NCI-H524 (cell line): ENCODE measurements at places on chromosomes 4 and X.

GRCh38 chr4:156999175-156999517, 27.5 kb upstream of the PDGFC start:
- DNase-seq = no peak

DNA sequence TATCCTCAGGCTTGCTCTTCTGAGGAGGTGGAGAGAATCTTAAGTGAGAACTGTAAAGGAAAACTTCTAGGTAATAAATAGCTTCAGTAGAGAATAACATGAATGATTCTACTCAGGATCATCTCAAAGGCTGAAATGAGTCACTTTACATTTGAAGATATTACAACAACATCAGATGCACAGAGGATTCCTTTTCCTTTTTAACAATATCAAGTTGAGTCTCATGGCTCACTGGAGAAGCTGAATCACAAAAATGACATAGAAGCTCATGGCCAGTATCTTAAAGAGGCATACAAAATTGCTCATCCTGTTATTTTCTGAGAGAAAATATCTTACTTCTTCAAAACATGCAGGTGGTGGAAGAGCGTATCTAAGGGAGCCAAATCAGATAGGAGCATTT, 72.5 kb upstream of the EMCN start:
- no peak for DNase-seq

DNA sequence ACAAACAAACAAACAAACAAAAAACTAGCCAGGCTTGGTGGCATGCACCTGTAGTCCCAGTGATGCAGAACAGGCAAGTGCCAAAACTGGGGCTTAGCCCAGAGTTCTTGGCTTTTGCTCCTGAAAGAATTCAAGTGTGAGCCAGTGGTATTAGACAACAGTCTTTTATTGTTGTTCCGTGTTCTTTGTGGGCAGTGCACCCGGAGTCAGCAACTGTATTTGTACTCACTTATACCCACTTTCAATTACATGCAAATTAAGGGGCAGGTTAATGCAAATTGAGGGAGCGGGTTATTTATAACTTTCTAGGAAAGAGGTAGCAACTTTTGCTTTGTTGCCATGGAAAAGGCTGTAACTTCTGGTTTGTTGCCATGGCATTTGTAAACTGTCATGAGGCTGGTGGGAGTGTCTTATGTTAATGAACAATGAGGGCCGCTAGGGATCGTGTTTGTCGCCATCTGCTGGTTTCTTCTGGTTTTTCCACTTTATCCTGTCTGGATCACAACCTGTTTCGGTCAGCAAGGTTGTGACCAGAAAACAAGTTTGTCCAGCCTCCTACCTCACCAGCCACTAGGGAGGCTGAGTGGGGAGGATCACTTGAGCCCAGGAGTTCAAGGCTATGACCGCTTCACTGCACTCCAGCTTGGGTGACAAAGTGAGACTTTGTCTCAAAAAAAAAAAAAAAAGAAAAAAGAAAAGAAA, 88.8 kb upstream of the ESX1 start:
- DNase-seq = peak; percentile 24

DNA sequence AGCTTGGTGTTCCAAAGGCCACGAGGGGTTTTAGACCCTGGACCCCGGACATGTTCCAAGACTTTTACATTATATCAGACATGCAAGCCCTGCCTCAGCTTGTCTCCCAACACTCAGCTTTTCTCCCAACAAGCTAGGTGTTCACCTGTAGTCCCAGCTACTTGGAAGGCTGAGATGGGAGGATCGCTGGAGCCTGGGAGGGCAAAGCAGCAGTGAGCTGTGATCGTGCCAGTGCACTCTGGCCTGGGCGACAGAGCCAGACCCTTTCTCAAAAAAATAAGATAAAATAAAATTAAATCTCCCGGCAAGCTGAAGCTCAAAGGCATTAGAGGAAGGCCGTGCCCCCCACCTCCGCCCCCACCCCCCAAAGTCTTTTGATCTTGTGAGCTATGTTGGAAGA, 13.7 kb downstream of the CTAG1A start:
- DNase-seq = no peak

- DNase-seq = no peak
Observed at GRCh38 chr4:107699466-107700206, 20.4 kb downstream of the PAPSS1 start.

- no peak for DNase-seq
Observed at GRCh38 chr4:8002525-8003309, 63.1 kb upstream of the AFAP1 start.

DNA sequence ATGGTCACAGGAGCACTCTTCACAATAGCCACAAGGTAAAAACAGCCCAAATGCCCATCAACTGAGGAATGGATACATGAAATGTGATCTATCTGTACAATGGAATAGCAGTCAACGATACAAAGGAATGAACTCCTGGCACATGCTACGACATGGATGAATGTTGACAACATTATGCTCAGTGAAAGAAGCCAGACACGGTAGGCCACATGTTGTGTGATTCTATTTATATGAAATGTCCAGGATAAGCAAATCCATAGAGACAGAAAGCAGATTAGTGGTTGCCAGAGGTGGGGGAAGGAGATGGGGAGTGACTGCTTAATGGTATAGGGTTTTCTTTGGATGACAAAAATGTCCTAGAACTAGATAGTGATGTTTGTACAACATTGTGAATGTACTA, 58.7 kb upstream of the GPM6B start:
- DNase-seq = peak; percentile 31

DNA sequence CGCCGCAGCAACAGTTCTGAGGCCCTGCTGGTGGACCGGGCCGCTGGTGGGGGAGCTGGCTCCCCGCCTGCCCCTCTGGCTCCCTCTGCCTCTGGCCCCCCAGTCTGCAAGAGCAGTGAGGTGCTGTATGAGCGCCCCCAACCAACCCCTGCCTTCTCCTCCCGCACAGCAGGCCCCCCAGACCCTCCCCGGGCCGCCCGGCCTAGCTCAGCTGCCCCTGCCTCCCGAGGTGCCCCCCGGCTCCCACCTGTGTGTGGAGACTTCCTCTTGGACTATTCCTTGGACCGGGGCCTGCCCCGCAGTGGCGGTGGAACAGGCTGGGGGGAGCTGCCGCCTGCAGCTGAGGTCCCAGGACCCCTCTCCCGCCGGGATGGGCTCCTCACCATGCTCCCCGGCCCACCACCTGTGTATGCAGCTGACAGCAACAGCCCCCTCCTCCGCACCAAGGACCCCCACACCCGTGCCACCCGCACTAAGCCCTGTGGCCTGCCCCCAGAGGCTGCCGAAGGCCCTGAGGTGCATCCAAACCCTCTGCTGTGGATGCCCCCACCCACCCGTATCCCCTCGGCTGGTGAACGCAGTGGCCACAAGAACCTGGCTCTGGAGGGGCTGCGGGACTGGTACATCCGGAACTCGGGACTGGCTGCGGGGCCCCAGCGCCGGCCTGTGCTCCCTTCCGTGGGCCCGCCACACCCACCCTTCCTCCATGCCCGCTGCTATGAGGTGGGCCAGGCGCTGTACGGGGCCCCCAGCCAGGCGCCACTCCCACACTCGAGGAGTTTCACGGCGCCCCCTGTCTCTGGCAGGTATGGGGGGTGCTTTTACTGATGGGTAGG, 6.3 kb downstream of the PRAF2 start:
- DNase-seq = no peak

DNA sequence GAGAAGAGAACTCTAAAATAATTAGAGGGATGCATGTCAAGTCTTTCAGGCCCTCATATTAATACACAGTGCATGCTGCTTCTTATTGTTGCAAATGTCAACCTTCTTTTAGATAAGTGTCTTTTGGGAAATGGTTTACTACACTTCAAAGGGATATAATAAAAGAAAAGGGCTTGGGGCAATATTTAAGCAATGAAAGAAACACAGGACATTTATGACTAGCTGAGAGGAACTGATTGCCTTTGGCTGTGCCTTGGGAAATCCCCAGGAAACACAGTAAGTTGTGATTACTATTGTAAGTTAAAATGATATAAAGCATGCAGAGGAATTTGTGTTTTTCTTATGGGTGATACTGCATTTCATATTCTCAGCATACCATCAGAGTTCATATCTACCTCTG, 1036.2 kb upstream of the GRID2 start:
- no peak for DNase-seq

- DNase-seq = no peak
Observed at GRCh38 chr4:42344749-42345148, 52.5 kb upstream of the SHISA3 start.

DNA sequence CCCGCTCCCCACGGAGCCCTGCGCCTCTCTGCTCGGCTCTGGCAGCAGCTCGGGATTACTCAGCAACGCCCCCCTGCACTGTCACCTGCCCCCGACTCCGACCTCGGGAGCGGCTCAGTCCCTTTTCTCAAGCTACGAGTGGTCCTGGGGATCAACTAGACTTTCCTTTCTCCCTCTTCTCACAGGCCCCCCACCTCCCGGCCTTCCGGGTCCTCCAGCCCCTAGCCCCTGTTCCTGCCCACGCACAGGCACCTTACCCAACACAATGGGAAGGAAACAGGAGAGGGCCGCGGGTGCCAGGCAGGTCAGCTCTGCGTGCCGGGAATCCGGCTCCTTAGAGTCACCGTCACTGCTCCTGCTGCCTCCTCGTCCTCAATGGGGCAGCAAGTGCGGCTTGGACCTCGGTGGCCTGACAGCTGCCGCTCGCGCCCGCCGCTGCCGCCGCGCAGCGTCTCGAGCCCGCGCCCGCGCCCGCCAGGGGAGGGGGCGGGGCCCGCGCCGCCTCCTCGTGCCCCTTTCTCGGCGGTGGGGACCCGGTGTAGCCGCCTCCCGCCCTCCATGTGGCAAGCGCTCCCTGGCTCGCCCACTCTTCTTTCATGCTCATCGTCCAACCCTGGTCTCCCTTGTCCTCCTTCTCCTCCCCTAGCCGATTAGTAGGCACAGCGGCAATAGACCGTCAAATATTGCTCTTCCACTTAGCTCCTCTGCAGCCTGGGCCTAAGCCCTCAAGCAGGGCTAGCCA, at the start of gene RAB9B:
RAB9B (minus strand) TSS at position 455 of the 742 bp plus-strand sequence. CDS start 6,473 bp downstream, outside the sequence.
- DNase-seq = peak; percentile 82

DNA sequence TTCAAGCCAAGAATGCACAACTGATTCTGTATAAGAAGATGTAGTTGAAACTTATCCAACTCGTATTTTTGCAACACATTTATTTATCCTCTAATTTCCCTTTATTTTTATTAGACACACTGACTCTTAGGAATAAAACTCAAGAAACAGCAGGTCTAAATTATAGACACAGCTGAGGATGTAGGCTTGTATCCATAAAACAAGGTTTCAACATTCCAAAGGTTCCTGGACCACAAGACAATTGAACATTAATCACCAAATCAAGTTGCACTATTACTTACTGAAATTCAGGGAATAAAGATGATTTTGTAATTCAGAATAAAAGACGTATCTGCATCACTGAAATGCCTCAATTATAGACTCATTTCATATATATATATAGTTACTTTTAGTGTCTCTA, 683.5 kb upstream of the GRIA3 start:
- DNase-seq = no peak

DNA sequence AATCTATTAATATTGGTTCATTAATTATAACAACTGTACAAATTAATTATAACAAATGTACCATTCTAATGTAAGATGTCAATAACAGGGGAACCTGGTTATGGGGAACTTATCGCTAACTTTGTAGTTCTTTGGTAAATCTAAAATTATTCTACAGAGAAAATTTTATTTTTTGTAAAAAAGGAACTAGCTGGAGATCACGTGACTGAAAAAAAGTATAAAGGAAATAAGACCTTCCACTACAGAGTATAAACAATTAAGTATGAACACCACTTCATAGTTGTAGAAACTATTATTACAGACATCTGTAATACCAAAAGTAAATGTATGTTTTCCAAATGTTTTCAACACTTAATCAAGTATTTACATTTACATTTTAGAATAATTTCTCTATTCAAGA, 77.9 kb upstream of the DKK2 start:
- no peak for DNase-seq

DNA sequence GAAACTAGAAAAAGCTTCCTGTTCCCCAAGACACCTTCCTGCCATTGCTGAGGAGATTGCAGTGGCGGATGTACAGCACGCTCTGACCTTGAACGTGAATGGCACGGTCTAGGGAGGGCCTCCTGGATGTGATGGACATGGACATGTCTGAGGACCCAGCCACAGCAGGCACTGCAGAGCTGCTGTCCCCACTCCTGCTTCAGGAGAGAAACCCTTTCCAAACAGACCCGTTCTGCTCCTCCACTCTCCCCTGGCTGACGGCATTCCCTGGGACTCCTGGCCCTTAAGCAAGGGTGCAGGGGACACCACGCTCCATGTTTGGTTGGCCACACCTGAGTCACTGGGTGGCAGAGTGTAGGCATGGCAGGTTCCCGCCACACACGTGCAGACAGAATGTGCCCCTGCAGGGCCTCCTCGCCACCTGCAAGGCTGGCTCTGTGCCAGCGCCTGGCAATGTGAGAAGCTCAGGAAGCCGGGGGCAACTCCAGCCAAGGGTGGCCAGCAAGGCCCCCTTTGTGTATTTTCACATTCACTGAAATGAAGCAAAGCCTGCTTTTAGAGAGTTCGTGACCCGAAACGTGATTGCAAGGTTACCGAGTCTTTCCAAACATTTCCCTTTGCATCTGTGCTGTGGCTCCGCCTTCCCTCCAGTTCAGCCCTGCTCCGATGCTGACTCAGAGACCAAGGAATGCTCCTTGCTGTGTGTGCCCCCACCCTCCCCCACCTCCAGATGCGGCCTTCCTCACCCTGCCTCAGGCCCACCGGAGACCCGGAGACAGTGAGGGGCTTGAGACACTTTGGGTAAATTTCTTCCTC, 46.1 kb downstream of the HTRA3 start:
- peak; percentile 73 for DNase-seq

GRCh38 chr4:144733566-144733965, 87.6 kb downstream of the HHIP start:
- DNase-seq = no peak

DNA sequence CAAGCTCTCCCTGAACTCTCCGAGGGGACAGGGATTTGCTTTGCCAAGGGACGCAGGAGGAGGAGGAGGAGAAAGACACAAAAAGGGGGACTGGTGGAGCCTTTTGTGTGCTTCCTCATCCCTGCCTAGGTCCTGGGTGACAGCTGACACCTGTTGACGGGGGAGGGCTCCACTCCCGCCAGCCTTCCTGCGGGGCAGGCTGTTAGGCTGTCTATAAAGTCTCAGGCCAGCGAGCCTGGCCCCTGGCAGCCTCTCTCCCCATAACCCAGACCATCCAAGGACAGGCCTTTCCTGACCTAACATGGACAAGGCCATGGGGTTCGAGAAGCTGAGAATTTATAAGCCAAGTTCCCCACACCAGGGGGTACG, 832 bp upstream of the EVC2 start:
- DNase-seq = peak; percentile 24

GRCh38 chr4:2292646-2293108, 30.8 kb upstream of the MXD4 start:
- no peak for DNase-seq

GRCh38 chr4:186074189-186074588, 5.2 kb downstream of the TLR3 start:
- no peak for DNase-seq

DNA sequence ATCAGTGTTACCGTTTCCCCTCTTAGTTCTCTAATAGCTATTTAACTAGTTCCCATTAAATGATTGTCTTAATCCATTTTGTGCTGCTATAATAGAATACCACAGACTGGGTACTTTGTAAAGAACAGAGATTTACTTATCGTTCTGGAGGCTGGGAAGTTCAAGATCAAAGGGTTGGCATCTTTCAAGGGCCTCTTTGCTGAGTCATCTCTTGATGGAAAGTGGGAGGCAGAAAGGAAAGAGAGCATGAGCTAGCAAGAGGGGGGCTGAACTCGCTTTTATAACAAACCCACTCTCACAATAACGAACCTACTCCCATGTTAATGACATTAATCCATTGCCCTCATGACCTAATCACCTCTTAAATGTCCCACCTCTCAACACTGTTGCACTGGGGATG, 17.4 kb upstream of the NKX3-2 start:
- no peak for DNase-seq

- DNase-seq = no peak
Observed at GRCh38 chr4:106365613-106366012, 3.0 kb downstream of the GIMD1 start.

- no peak for DNase-seq
Observed at GRCh38 chr4:52199574-52200338, 148.7 kb downstream of the SPATA18 start.
